ENCODE measurements at places on chromosomes 6 and 20.

DNA sequence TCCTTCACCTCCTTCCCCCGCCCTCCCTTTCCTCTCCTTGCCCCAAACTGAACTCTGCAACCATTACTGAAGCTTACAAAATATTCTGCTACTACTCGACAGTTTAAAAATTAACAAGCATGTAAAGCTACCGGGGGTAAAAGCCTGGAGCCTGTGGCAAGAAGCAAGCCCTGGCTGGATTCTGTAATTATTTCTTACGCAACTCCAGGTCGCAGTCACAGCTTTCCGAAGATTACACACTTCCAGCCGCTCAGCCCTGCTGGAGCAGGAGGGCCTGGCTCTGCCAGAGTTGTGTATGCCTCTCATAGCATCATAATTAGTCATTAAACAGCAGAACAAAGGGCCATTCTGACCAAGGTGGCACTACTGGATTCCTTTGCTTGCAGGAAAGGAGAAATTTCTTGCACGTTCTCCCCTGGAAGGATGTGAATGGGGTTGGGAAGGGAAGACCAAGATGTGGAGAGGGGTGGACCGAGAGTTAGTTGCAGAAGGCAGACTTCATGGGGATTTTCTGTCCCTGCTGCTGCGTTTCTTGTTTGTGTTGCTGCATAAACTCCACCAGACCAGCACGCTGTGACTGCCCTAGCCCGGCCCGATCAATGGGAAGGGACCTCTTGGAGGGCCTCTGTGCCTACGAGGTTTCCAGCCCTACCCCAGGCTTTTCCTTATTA is 23.6 kb downstream of the FOXQ1 start:
- no peak for DNase-seq

DNA sequence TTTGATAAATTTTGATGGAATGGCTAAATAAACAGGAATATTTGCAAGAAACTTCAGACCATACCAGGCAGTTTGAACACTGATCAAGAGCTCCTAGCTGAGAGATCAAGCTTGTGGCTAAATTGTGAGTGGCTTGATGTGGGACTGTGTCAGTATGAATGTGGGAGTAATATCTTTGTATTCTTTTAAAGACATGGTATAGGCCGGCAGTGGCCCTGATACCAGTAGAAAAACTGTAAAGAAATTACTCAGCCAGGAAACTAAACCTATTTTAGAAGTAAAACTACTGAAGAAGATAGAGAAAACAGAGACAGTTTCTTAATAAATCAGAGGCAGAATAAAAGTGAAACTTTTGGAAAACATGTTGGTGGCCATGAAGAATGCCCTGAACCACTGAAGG is 608.4 kb upstream of the SYNCRIP start:
- no peak for DNase-seq

GRCh38 chr6:156777577-156778453 is 637 bp downstream of the ARID1B start:
- DNase-seq: peak; percentile 51

DNA sequence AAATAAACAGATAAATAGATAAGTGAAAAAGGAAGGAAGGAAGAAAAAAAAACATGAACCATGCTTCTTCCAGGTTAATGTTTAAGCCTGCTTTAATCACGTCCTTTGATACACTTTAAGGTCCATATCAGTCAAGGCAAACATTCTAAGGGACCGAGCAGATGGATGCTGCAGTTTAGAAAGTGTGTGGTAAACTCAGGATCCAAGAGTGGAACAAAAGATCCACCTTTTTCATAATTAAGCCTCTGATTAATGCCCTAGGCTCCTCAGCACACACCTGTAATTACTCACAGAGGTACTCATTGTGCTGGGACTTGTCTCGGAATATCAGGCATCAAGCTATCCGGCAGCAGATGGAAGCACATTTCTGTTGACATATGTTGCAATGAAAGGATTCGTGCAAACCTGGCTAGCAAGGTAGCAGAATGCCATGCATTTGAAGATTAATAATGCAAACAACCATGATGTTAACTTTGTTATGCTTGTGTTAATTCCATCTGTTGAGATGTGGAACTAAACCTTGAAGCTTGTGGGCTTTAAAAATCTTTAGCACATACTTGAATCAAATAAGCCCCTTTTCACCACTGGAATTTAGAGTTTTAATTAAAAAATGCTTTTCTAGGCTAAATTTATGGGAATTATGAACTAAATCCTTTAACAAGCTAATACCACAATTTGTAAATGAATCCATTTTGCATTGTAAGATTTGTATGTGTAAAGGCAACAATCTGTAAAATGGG is 163.7 kb downstream of the RALGAPA2 start:
- DNase-seq: peak; percentile 55

DNA sequence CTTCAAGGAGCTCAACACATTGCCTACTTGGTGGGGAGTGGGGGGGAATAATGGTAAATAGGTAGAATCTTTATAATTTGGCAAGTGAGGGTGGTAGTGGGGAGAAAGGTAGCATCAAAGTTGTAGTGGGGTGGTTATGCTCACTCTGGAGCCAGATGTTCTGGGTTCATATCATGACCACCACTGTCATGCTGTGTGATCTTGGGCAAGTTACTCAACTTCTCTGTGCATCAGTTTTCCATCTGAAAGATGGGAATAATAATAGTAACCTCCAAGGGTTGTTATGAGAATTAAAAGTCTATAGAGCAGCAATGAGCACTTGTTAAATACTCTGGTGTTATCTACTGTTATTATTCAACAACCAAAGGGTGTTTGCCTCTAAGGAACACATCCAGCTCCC is 22.0 kb upstream of the PREX1 start:
- no peak for DNase-seq

GRCh38 chr6:116268589-116269293 is 11.0 kb downstream of the TSPYL1 start:
- DNase-seq: peak; percentile 62

GRCh38 chr6:2909718-2910117 is 6.6 kb upstream of the SERPINB9 start:
- DNase-seq: no peak

DNA sequence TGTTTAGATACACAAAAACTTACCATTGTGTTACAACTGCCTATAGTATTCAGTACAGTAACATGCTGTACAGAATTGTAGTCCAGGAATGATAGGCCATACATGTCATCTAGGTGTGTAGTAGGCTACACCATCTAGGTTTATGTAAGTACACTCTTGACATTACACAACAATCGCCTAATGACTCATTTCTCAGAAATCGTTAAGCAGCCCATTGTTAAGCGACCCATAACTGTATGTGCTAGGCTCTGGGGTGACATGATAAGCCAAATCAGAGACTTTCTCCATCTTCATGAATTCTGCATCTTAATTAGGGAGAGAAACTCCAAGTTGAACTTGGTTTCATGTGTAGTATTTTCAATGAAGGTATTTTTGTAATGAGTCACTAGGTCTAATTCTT is 17.2 kb downstream of the STK35 start:
- DNase-seq: no peak

All from NCI-H1092 treated with DMSO at 0.1 percent for 48 hours (cell line).